ENCODE measurements at places on chromosomes 16 and 17.

GRCh38 chr16:886084-886543 is 84.7 kb downstream of the LMF1 start:
- peak; percentile 60 for DNase-seq

GRCh38 chr16:75311383-75311938 is 60.0 kb upstream of the BCAR1 start:
- no peak for DNase-seq

DNA sequence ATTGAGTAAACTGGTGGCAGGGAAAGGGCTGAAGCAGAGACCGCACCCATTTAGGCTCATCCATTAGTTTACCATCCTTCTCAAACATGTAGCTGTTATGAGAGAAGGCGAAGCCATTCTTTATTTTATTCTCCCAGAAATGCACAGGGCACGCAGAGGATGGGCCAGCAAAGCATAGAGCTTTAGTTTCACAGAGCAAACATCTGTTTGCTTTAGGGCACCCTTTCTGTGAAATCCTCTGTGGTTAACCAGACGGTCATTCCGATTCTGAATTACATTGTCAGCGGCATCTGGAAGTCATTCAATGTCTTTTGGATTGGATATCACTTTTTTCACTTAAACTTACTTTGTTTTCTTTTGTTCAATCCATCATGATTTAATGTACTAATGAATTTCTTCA is 96.0 kb downstream of the TOX3 start:
- no peak for DNase-seq

DNA sequence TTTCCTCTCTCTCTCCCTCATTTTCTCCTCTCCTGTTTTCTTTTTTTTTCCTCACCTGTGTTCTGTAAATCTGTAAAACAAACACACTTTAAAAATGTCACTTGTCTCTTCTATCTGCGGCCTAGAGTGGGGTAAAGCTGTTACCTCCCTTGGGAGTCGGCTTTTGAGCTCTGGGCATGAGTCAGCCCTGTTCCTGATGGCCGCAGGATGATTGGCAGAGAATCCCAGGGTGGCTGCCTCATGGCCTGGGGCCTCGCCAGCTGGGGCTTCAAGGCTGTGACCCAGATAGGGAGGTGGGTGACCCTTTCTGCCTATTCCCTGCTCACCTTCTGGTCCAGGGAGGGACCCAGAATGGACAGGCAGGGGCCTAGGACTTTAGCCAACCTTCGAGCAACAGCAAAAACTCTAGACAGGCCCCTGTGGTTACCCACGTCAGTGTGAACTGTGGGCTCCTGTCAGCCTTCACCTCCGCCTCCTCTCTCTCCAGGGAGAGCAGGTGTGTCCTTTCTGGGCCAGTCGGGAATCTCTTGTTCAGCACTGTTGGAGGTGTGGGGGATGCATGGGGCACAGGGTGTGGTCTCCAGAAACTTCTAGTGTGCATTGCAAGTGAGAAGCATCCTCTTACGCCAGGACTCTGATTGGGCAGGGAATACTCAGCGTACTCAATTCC is 87.4 kb downstream of the RAP1GAP2 start:
- no peak for DNase-seq

DNA sequence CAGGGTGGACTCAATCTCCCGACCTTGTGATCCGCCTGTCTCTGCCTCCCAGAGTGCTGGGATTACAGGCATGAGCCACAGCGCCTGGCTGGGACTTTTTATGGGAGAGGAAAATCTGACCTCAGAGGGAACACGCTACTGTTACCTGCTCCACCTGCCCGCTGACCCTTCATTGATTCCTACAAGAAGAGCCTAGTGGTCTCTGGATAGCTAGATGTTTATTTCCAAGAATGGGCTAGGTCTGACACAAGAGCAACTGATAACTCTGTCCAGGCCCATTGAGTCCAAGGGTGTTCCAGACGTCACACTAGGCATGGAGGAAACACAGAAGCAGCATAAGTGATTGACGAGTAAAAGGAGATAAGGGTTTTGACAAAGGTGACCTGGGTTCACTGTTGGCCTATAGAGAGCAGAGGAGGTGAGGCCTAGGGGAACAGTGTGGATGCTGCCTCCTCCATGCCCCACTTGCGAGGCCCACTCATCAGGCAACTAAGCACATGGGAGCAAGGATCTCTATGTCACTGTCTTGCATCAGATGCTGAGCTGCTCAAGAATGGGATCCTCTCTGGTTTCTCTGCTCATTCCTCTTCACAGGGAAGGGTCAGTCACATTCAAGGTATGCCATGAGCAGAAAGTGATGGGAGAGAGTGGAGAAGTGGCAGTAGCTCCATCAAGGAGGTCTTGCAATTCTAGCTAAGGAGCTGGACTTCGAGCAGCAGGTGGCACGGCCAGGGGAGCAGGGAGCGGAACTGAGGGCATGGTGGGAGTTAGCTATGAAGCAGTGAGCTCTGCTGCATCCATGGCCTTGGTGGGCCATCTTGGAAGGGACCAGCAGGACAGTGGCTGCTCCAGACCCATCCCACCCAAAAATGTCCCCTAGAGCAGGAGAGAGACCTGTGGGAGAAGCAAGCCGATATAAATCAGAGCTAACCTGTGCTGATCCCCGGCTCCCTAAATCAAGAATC is 145.2 kb downstream of the WSCD1 start:
- DNase-seq, result no peak

- no peak for DNase-seq
These were observed 162.6 kb downstream of the TOX3 start for GRCh38 chr16:52384378-52384777.

DNA sequence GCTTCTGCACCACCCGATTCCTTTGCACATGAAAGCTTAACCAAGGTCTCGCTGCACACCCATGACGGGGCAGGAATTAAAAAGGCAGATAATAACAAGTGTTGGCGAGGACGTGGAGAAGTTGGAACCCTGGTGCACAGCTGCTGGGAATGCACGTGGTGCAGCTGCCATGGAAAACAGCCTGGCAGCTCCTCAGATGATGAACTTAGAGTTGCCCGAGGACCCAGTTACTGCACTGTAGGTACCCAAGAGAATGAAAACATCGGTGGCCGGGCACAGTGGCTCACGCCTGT is 211.6 kb upstream of the CIBAR2 start:
- no peak for DNase-seq

DNA sequence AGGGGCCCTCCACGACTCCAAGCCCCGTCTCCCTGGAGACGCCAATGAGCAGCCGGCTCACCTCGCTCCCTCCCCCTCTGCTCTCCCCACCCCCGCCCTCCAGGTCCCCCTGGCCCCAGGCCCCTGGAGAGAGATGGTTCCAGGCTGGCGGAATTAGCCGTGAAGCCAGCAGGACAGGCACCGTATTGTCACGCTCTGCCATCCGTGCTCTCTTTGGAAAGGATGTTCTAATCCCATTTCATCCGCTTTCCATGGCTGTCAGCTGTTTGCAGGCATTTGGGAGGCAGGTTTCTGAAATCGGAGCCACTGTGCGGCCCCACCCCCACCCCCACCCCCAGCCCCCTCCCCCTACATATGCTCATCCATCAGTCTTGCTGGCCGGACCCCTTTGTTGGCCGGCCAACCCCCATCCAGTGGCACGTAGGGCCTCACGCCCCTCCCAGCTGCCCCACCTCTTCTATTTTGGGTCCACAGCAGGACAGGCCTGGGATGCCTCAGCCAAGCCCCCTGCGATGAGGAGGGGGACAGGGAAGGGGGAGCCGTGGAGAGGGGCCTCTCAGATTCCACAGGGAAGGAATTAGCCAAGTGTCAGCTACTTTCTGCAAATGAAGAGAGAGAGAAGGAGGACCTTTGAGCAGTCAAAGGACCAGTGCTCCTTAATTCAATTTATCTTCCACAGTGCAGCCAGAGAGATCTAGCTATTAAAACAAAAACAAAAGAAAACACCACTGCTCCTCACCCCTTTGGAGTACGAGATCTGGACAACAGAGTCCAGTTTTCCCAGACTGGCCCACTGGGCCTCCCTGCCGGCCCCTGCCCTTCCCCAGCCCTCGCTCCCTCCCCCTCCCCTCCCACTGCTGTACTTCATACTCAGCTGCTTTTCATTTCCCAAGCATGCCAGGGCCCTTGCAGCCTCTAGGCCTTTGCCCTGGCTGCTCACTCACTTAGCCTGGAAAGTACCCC is 30.7 kb downstream of the SDK2 start:
- no peak for DNase-seq

DNA sequence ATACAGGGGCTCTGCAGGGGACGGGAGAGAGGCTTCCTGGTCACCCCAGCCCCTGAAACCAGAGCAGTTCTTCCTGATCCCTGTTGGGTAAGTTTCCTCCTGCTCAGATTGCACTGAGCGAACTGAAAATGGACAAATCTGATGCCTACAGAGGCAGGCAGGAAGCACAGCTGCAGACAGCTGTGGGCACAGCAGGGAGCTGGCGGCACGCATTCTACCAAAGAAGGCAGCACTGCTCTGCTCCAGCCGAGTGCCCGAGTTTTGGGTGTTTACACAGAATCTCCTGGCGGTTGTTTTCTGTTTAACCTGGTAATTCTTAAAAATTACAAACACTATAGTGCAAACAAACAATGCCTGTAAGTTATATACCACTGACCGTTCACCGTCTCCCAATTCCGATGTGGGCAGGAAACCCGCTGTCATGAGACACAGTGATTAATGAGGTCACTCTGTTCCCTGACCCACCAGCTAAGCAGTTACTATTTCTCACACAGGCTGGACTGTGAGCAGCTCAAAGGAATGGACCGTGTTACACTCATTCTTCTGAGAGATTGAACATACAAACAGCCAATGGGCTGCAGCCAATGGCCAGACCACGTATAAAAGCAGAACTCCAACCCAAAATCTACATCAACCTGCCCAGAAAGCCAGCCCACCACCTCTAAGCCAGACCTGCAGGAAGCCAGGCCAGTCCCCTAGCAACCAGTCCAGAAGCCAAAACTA is 25.5 kb downstream of the NSMCE1 start:
- DNase-seq, result peak; percentile 42

DNA sequence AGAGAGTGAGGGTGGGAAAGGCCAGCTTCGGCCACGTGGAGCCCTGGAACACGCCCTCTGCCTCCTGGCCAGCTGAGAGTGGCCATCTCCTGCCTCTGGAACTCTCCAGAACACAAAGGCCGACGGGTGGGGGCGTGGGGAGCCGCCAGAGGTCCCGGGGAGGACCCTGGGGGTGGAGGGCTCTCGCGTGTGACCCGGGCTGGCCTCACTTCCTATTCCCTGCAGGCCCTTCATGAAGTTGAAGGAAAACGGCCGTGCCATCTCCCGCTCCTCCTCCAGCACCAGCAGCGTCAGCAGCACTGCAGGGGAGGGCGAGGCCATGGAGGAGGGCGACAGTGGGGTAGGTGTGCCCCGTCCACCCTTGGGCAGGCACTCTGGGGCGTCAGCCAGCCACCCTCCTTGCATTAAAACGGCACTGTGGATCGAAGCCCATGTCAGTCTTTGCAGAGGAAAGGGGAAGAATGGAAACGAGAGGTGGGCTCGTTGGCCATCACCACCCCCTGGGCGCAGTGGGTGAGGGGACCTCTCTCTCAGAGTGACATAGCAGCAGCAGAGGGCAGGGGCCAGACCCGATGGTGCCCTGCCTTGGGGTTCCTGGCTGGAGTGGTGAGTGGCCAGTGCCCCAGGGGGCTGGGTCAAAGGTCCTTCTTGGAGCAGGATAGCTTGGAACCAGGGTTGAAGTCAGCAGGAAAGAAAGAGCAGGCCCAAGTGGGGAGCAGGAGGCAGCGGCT is 37.1 kb downstream of the OR1D5 start:
- DNase-seq, result no peak

DNA sequence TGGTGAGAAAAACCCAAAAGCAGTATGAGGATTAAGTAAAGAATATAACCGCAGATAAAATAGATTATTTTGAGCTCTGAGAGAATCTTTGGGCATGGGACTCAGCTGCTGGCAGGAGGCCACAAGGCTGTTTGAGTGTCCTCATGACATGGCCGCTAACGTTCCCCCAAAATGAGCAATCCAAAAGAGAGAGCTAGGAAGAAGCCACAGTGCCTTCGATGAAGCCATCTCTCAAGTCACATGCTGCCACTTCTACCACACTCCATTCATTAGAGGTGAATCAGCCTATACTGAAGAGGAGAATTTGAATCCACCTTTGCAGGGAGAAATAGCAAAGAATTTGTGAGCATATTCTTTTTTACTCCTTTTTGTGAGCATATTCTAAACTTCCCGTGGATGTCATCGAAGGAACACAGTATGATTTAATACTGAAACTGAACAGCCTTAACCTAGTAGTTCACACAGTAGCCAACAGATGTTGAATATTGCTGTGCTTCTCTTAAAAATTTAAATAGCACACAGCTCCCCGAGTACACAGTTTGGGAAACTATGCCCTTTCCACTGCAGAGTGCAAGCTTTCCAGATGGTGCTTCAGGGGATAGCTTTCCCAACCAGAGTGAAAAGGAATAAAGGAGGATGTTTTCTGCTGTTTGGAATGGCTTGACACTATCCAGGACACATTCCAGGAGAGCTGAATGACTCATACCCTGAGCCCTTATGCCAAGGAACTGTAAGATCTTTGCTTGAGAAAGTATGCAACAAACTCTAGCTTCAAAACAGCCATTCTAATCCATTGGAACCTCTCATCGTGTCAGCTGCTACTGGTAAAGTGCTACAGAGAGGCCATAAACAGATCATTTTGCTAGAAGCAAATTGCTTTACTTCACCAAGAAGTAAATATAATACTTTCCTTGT is 33.9 kb downstream of the ANKFY1 start:
- DNase-seq, result peak; percentile 59

GRCh38 chr16:88437367-88437964 is 15.6 kb upstream of the ZFPM1 start:
- DNase-seq, result no peak

DNA sequence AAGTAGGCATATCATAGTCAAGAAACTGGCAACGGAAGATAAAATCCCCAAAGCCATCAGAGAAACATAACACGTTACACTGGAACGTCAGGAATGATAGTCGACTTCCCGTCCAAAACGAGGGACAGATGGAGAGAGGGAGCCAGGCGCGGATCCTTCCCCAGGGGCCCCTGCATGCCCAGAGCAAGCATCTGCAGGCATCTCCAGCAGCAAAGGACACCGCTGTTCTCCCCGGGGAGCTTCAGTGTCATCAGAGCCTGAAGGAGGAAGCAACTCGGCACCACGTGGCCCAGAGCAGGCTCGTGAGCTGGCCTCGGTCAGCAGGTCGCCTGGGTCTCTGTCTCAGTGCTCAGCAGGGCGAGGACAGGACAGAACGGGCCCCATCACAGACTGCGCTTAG is 50.1 kb downstream of the LMF1 start:
- DNase-seq, result peak; percentile 71

- no peak for DNase-seq
These were observed 38.8 kb downstream of the MRC2 start for GRCh38 chr17:62666061-62666800.

GRCh38 chr17:5050278-5050677 is 15.1 kb upstream of the SLC52A1 start:
- DNase-seq, result no peak

DNA sequence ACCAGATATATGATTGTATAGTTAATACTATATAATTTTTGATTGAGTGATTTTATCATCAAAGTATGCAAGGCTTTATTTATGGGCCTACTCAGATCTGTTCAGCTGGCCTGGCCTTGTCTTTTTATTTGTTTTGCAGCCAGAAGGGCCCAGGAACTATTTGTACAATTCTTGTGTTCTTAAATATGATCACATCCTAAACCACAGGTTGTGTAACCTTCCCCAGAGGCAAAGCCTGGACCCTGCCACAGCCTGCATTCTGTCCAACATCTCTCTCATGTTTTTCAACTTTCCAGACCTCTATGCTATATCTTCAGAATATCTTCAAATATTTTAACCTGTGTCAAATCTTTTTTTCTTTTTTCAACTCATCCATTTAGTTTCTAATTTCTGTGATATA is 410.4 kb upstream of the MON1B start:
- DNase-seq, result no peak

- peak; percentile 71 for DNase-seq
These were observed 22.3 kb upstream of the SMPD3 start for GRCh38 chr16:68470461-68471150.
